BJ (cell line): ENCODE measurements at places on chromosomes 5 and 9.
A peak's percentile ranks its signal among the peaks of the same experiment; 100 is the strongest.

- no peak for DNase-seq
Measured at GRCh38 chr9:107587191-107587963, 97.8 kb upstream of the KLF4 start.

GRCh38 chr5:154570572-154571324 is 92.7 kb upstream of the HAND1 start:
- no peak for DNase-seq

GRCh38 chr9:108136656-108137055 is 647.1 kb upstream of the KLF4 start:
- no peak for DNase-seq

DNA sequence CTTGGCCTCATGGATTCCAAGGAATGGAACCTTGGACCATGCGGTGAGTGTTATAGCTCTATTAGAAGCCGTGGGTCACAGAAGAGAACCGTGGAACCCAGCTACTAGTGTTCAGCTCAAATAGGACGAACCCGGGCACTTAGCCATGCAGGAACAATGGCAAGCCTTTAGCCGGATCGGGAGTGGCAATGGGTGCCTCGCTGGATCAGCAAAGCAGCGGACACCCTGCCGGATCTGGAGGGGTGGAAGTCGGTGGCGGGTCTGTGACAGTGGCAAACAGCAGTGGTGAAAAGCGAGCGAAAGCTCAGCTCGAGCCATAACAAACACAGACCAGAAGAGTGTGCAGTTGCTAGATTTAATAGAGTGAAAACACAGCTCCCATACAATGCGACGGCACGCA is 2.4 kb upstream of the CDO1 start:
- no peak for DNase-seq

- DNase-seq = no peak
Measured at GRCh38 chr5:671459-672328, 21.5 kb downstream of the TPPP start.

- no peak for DNase-seq
Measured at GRCh38 chr5:120567921-120568320, 103.8 kb downstream of the PRR16 start.

- DNase-seq = no peak
Measured at GRCh38 chr9:113920872-113921271, 44.8 kb downstream of the ZNF618 start.

DNA sequence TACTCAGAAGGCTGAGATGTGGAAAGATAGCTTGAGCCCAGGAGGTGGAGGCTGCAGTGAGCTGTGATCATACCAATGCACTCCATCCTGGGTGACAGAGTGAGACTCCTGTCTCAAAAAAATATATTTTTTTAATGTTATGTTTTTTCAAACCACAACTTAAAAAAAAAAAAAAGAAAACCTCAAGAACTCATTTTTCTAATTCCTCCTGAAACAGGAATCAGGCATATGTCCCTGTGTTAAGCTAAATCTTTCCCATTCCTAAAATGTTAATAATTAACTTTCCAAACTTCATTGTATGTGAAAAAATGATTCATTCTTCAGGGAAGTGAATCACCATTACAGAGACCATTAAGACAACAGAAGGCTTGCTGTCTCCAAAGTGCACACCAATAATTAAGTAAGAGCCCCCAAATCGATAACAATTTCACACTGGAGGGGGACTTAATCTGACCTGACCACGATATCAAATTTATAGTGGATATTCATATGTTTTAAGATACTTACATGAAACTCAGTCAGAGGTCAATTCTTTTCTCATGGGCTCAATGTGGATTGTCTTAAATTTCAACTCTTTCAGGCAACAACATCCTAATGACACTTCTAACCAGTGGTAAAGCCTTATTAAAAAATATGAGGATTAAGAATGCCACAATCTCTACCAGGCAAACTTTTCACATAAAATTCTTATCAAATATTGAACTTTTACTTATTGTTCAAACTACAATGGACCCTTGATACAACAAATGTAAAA is 5.2 kb downstream of the CEMIP2 start:
- peak; percentile 80 for DNase-seq

DNA sequence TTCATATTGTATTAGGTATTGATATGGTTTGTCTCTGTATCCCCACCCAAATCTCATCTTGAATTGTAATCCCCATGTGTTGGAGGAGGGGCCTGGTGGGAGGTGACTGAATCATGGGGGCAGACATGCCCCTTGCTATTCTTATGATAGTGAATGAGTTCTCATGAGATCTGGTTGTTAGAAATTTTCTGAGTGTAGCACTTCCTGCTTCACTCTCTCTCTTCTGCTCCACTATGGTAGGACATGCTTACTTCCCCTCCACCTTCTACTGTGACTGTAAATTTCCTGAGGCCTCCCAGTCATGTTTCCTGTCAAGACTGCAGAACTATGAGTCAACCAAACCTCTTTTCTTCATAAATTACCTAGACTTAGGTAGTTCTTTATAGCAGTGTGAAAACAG is 187.4 kb upstream of the SLC24A2 start:
- DNase-seq = no peak

- peak; percentile 20 for DNase-seq
Measured at GRCh38 chr5:15203376-15203775, 296.6 kb upstream of the FBXL7 start.

GRCh38 chr9:84466580-84467285 is 126.2 kb upstream of the SLC28A3 start:
- no peak for DNase-seq

GRCh38 chr9:99823681-99824377 is 2.1 kb downstream of the NR4A3 start:
- no peak for DNase-seq

DNA sequence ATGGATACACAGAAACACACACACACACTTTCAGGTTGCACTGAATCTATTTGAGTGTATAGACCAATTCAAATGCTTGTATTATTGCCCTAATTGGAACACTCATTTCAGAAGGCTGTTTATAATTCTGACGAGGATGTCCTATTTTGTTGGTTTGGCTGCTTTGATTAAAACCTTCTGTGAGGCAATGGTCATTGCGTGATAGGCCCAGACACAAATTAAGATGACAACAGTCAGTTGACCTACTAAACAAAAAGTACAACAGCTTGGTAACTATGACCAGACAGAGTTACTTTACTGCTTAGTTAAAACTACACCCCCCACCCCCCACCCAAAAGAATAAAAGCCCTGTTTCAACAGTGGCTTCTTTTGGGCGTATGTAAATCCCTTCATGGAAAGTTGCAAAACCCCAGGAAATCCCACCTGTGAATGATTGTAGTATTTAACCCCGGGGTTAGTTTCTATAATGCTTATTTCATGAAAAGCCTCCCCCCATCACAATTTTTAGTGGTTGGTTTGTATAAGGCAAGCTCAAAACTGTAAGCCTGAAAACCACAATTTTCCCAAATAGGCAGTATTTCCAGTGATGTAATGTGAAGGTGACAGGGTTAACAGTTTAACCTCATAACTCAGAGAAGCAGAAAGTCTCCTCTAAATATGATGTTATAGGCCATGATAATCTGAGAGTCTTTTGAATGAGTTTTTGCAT is 340.8 kb downstream of the FGF10 start:
- DNase-seq = peak; percentile 48

DNA sequence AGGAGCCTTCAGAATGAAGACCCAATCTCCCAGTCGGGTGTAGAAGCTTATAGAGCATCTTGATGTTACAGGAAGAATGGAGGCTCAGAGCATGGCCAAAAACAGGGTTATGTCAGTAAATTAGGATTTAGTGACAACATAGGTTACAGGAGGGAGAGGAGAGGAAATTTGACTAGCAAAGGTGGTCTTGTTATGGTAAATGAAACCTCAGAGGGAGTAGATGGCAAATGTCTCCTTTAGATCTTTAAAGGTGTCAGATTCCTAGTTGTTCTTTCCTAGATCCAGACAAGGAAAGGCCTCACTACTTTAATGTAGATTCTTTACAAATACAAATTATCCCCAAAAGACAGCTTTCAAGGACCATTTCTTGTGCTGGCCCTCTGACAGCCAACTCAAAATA is 465.0 kb downstream of the DMRTA1 start:
- no peak for DNase-seq

DNA sequence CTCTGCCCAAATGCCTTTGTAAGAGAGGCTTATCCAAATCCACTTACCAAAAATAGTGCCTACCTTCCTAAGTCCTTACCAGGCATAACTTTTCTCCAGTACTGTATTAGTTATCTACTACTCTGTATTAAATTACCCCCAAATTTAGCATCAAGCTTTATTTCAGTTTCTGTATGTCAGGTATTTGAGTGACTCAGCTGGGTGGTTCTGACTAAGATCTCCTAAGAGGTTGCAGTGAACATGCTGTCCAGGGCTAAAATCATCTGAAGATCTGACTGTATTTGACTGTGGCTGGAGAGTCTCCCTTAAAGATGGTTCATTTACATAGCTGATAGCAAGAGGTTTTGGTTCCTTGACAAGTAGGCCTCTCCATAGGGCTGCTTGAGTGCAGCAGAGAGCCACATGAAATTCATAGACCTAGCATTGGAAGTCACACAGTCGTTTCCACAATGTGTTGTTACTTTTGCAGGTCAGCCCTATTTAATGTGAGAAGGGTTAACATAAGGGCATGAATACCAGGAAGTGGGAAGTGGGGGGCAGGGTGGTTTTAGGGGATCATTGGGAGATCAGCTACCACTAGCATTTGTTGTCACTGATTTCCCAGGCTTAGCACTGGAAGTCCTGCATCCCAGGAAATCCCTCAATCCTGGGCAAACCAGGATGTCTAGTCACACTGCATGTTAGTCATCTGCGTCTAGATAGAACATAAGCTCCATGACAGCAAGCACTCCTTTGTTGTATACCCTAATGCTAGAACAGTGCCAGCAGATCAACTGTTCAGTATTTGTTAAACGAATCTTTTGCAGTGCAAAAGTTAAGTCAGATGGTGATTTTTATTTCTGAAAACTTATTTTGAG is 2.0 kb upstream of the ZNF622 start:
- DNase-seq = peak; percentile 15

DNA sequence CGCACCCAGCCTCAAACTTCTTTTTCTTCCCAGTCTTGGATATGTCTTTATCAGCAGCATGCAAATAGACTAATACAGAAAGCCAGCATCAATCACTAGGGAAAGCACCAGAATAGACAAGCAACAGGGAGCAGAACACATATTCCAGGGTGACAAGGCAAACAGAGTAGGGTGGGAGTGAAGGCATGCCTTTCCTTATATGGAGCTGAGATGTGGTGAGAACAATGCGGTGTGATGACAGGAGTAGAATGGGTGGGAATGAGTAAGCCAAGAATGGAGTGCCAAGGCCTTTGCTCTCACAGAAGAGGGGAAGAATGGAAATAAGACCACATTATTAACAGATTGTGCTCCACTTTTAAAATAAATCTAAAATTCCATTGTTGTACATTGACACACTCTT is 115.6 kb downstream of the CETN3 start:
- DNase-seq = no peak

DNA sequence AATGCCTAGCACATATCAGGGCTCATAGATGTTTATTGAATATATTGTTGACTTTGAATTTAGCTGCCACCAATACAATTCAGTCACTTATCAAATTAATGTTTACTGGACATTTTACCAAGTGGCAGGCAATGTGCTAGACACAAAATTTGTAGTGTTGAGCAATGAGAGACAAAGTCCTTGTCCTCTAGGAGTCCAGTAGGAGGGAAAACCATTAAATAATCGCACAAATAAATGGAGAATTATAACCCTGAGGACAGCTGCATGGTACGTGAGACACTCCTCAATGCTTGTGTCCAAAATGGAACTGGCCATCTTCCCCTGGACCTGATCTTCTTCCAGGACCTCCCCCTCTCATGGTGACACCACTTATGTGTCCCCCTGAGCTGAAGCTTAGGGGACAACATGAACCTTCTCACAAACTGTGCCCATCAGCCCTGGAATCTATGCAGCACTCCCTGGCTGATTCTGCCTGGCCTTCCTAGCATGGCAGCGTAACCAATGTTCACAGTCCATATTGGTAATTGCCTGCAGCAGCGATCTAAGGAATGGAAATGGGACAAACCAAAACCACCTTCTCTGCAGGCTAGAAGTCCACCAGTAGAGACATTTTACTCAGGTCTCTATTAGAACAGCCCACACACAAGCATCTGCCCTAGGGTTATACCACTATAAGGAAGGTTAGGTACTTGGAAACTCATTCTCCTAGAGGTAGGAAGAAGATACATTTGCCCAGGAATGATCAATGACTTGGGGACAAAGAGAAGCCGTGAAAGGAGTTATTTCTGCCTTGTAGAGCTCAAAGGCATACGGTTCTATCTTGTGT is 75.5 kb downstream of the FGF1 start:
- DNase-seq = no peak

DNA sequence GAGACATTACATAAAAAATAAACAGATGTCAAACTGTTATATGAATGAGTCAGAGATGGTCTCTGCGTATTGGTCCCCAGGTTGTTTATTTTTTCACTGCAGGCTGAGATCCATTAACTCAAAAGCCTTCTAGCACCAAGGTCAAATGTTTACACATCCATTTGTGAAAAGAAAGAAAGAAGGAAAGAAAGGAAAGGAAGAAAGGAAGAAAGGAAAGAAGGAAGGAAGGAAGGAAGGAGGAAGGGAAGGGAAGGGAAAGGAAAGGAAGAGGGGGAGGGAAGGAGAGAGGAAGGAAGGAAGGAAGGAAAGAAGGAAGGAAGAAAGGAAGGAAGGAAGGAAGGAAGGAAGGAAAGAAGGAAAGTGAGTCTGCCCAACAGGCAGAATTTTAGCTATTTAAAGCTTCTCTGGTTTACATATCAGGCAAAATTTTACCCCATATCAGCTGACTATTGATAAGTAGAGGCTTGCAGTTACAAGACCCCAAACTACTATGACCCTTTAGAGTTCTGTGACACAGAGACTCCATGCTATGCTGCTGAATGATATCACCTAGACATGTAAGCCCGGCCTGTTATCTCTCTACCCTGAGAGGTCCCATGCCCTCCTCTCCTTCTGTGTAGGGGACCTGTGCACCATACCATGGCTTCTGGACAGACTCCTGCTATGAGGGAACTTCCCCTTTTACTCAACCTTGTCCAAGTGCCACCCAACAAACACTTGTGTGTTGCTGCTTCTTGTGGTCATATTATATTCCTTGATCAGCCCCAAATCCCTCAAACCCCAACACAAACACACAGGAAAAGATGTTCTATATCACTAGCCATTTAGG is 59.0 kb downstream of the DRD1 start:
- DNase-seq = no peak

DNA sequence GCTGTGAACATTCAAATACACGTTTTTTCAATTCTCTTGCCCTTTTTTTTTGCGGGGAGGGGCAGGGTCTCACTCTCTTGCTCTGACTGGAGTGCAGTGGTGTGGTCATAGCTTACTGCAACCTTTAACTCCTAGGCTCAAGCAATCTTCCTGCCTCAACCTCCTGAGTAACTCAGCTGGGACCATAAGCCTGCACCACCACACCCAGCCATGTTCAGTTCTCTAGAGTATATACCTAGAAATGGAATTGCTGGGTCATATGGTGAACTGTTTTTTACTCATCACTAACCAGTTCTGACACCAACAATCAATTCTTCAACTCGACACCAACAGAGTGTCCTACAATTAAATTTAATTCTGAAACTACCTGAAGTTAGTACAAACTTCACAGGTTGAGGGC is 85.5 kb upstream of the ZNF169 start:
- DNase-seq = no peak

- no peak for DNase-seq
Measured at GRCh38 chr5:131379723-131380122, 115.9 kb downstream of the CDC42SE2 start.
